CD4-positive, alpha-beta T cell treated with Interleukin-6 at 100 ng/mL for 8 hours (primary cell): ENCODE measurements at places on chromosomes 3 and 15.
A peak's percentile ranks its signal among the peaks of the same experiment; 100 is the strongest.

DNA sequence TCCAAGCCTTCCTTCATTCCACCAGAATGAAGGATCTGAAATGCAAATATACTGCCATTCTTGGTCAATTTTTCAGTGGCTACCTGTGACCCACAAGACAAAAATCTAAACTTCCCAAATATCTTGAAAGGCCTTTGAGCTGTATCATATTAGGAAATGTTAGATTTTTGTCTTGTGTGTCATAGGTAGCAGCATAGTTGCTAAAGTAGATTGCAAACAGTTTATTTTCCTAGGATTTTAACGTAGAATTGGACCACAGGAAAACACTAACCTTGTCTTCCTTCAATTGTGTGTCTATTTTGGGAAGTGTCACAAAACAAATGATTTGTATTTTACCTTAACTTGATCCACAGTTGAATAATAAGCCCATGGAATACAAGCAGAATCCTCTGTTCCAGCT, 42.4 kb downstream of the CP start:
- DNase-seq, result no peak

DNA sequence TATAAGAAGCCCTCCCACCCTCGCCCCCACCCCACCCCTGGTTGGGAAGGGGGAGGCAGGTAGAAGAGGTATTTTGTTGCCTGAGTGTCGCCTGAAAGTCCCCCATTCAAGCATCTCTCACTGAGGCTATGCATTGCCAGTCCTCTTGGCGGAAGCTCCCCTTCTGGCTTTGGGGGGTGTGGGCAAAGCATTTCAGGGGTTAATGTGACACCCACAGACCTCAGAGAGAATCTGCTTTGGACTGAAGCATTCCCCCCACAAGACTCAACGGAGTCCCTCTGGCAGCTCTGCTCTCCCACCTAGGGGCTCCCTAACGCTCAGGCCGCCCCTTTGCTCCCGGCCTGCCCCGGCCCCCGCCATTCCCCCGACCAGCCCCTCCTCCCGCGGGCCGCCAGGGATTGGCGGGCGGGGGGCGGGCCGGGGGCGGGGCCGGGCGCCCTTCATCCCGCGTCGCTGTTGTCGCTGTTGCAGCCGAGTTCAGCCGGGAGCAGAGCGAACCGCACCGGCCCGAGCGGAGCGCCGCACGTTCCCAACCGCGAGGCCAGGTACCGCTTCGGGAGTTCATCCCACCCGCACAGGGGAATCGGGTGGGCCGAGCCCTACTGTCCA, at the start of gene SLC38A3:
SLC38A3 (plus strand) TSS at position 468 of the 609 bp plus-strand sequence. CDS start 8,929 bp downstream, outside the sequence.
- DNase-seq, result no peak

DNA sequence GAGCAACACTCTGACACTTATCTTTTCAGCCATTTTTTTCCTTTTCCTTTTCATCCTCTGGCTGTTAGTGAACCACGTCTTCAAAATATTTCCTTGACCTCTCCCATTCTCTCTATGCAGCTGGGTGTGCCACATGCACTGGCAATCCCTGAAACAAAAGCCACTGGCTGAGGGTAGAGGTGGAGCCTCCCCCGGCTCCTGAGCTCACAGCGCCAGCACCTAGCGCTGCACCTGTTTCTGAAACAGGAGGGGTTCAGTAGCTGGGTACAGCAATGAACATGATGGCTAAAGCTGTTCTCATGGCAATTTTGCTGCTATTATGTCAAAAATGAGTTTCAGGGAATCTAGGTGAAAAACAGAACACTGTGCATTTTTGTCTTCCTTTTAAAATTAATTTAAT, 314.7 kb upstream of the ATP10A start:
- no peak for DNase-seq

GRCh38 chr15:70192041-70192440, 94.3 kb upstream of the TLE3 start:
- no peak for DNase-seq

DNA sequence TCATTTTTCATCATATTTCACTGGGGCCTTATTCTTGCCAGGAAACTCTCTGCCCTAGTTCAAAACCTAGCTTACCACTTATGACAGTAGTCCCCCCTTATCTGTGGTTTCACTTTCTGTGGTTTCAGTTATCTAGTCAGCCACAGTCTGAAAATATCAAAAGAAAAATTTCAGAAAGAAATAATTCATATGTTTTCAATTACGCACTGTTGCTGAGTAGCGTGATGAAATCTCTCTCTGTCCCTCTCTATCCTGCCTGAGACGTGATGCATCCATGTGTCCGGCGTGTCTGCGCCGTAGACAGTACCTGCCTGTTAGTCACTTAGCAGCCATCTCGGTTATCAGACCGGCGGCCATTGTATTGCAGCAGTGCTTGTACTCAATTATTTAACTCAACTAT, 369.9 kb upstream of the MCTP2 start:
- DNase-seq, result no peak

GRCh38 chr3:53819163-53819868, 26.9 kb downstream of the CHDH start:
- no peak for DNase-seq

DNA sequence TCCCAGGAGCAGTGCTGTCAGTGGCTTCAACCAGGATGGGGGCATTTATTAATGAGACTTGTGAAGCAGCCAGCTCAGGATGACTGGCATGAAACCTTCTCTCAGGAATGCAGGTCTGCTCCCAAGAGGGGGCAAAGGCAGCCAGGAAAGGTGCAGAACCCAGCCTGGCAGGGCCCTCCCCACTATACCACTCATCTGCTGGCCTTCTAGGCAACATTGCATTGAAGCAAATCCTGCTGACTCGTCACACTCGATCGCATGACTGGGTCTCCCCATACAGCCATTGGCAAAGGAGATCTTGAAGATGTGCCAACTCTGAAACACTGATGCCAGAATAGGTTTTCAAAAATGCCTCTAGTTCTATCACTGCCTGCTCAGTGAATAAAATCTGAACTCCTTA, 65.7 kb upstream of the CMTM7 start:
- DNase-seq, result no peak

DNA sequence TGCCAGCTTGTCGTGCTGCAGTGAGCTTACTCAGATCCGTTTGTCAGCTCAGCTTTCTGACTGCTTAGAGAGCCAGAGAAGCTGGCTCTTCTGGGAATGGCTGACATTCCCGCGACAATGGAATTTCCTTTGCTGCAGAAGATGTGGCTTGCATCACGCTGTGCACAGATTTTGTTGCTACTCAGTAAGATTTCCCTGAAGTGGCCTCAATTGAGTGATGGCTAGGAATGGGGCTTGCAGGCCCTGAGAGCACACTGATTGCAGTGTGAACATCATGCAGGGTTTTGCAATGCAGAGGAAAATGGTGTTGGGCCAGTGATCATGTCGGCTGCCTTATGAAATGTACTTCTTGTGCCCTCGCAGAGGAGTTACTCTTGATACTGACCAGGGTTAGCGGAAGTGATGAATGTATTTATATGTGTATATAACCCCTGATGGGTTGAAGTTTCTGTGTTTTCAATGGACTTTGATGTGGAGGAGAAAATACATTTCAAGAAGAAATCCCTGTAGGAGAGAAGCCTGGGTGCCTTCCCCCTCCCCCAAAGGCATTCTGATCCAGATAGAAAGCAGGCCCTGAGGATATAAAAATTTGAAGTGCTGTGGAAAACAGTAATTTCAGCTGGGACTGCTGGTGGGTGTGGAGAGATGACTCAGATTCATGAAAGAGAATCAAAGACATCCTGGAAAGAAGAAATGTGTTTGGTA, 102.5 kb upstream of the PDZRN3 start:
- DNase-seq, result no peak

GRCh38 chr15:47331829-47332393, 385.4 kb upstream of the SEMA6D start:
- no peak for DNase-seq

- peak; percentile 82 for DNase-seq
These were observed 7.4 kb upstream of the IGDCC3 start for GRCh38 chr15:65384895-65385869.
